ENCODE measurements at places on chromosomes 7 and 10. TPM values are rescaled to one million over a fixed set of nuclear protein-coding genes. Genes with fewer than 3 reads are reported as not detected.
A peak's percentile ranks its signal among the peaks of the same experiment; 100 is the strongest.

DNA sequence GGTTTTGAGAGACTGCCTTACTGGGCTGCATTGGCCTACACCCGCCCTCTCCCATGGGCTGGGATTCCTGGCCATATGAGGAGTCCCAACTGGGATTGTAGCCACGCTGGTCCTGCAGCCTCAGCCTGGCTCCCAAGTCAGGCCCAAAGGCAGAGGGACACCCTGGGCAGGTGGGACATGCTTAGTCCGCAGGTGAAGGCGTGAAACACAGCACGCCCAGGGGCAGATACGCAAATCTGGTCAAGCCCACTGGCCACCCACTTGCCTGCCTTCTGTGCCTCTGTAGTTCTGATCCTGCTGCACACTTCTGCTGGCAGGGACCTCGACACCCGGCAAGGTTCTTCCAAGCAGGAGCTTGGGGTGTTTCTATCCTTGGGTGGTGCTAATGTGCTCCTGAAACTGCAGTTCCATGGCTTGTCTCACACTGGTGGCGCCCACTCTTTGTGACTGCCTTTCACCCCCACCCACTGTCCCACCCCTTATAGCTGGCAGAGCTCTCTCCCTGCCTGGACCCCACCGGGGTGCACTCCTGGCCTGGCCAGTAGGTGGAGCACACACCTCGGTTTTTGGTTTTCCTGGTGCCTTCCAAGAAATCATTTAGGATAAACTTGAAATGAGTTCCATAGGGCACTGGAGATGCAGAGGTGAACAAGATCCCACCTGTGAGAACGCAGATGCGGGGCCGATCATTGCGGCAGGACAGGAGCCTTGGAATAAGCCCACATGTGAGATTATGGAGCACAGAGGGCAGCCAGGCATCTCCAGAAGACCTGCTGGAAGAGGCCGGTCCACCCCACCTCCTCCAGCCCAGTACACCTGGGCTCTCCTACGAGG lies 47.9 kb downstream of the MKI67 start:
- no peaks in the 10 kb centered on the region for H3K27me3 ChIP-seq
- DNase-seq: peak; percentile 61
- H3K36me3 ChIP-seq: peaks cover 26% of the 10 kb centered on the region
- H3K27ac ChIP-seq: no peak overlapping the region
- H3K4me1 ChIP-seq: peaks cover 13% of the 10 kb centered on the region
- H3K4me3 ChIP-seq: no peak overlapping the region

GRCh38 chr10:59700709-59701108 lies 8.9 kb downstream of the SLC16A9 start:
- no peak overlapping the region for H3K27ac ChIP-seq
- H3K4me1 ChIP-seq: no peaks in the 10 kb centered on the region
- peaks cover 16% of the 10 kb centered on the region for H3K27me3 ChIP-seq
- DNase-seq: no peak
- no peaks in the 10 kb centered on the region for H3K36me3 ChIP-seq

DNA sequence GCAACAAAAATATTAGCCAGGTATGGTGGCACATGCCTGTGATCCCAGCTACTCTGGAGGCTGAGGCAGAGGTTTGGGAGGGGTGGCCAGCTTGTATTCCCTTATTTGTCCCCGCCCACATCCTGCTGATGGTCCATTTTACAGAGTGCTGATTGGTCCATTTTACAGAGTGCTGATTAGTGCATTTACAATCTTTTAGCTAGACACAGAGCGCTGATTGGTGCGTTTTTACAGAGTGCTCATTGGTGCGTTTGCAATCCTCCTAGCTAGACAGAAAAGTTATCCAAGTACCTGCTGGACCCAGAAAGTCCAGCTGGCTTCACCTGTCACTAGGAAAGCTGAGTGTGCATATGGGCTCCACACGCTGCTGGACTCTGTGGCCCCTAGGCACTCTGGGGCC lies 40.0 kb upstream of the RASGEF1A start:
- no peak for DNase-seq
- no peak overlapping the region for H3K4me3 ChIP-seq
- H3K27me3 ChIP-seq: peaks cover 16% of the 10 kb centered on the region
- peaks cover 10% of the 10 kb centered on the region for H3K36me3 ChIP-seq
- no peak overlapping the region for H3K27ac ChIP-seq

GRCh38 chr7:99944497-99945070 lies 15.2 kb upstream of the GJC3 start:
- H3K36me3 ChIP-seq: no peaks in the 10 kb centered on the region
- DNase-seq: no peak
- H3K27ac ChIP-seq: no peak overlapping the region
- H3K27me3 ChIP-seq: peaks cover 33% of the 10 kb centered on the region
- no peak overlapping the region for H3K4me3 ChIP-seq

DNA sequence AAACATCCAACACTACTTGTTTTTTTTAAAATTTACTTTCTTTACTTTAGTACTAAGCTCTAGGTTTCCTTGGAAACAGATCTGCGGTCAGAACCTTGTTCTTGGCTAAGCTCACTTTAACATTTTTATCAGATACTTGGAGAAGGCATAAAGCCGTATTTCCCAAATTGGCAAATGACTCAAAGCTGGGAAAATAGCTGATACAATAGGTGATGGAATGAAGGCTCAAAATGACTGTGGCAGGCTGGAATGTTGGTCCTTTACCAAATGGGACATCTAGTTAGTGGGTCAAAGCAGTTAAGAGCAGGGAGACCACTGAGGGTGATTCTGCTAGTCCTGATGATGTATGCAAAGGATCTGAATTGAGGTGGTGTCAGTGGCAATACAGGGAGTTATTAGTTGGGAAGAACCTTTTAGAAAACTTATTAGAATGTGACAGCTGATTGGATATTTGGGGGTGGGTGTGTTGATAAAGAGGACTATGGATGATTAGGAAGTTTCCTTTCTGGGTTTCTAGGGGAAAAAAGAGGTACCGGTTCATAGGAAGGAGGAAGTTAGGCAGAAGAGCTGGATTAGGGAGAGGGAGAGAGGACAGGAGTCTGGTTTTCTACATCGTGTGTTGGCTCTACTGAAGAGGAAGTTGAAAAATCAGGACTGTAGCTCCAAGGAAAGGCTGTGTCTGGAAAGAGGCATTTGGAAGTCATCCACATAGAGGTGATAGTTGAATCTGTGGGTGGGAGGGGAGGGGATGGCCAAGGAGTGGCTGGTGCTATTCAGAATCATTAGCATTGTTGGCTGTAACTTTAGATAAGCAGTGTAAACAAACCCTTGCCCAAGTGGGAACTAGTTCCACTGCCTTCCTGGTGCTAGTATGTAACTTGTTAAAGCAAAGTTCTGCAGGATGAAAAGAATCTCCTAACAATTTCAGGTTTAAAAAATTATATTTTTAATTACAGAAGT lies 13.1 kb downstream of the PLCE1 start:
- H3K27ac ChIP-seq: no peak overlapping the region
- no peak overlapping the region for H3K4me3 ChIP-seq
- H3K36me3 ChIP-seq: no peaks in the 10 kb centered on the region
- peaks cover 14% of the 10 kb centered on the region for H3K27me3 ChIP-seq
- no peaks in the 10 kb centered on the region for H3K4me1 ChIP-seq

GRCh38 chr10:116043304-116043703 lies 229.7 kb downstream of the GFRA1 start:
- no peaks in the 10 kb centered on the region for H3K27me3 ChIP-seq
- no peak for DNase-seq
- H3K4me1 ChIP-seq: no peaks in the 10 kb centered on the region
- no peaks in the 10 kb centered on the region for H3K36me3 ChIP-seq
- no peak overlapping the region for H3K27ac ChIP-seq

- DNase-seq: no peak
- H3K36me3 ChIP-seq: no peaks in the 10 kb centered on the region
- H3K4me3 ChIP-seq: no peak overlapping the region
- no peaks in the 10 kb centered on the region for H3K4me1 ChIP-seq
Measured at GRCh38 chr7:47669901-47670384, 88.0 kb upstream of the TNS3 start.

GRCh38 chr10:37754538-37755323 lies 102.7 kb downstream of the ZNF248 start:
- H3K27me3 ChIP-seq: no peaks in the 10 kb centered on the region
- no peak overlapping the region for H3K4me3 ChIP-seq
- DNase-seq: no peak
- H3K36me3 ChIP-seq: no peaks in the 10 kb centered on the region
- H3K27ac ChIP-seq: no peak overlapping the region
- H3K4me1 ChIP-seq: no peaks in the 10 kb centered on the region

DNA sequence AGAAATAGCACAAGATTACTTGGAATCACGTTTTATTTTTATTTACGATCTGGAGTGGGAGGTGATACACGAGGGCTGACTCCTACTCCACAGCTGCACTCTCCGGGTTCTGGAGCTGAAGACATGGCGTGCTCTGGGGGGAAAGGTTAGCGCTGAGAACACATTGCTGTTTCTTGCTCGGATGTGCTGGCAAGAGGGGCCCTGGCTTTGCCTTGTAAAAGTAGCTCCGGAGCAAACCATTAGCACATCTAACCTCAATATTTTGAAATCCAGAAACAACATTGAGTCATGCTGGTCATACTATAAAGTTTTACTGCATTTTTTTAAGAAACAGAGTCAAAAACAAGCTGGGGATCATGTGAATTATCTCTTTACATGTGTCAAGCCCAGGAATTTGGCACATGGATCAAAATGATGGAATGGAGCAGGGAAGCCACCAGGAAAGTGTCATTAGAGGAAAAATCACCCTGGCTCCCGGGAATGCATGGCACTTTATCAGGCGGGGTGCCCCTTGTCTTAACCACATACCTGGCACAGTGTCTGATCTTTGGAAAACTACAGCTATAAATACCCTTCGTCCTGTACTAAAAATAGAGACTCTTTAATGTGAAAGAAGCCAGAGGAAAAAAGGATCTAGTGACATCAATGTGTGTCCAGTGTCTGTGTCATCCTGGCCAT lies 31.6 kb upstream of the LYZL1 start:
- H3K4me3 ChIP-seq: no peak overlapping the region
- H3K4me1 ChIP-seq: no peaks in the 10 kb centered on the region
- H3K27me3 ChIP-seq: peaks cover 10% of the 10 kb centered on the region
- DNase-seq: no peak
- no peaks in the 10 kb centered on the region for H3K36me3 ChIP-seq
- no peak overlapping the region for H3K27ac ChIP-seq

GRCh38 chr10:51117794-51118193 lies 43.5 kb downstream of the PRKG1 start:
- no peaks in the 10 kb centered on the region for H3K27me3 ChIP-seq
- no peak for DNase-seq
- no peaks in the 10 kb centered on the region for H3K4me1 ChIP-seq
- no peaks in the 10 kb centered on the region for H3K36me3 ChIP-seq

DNA sequence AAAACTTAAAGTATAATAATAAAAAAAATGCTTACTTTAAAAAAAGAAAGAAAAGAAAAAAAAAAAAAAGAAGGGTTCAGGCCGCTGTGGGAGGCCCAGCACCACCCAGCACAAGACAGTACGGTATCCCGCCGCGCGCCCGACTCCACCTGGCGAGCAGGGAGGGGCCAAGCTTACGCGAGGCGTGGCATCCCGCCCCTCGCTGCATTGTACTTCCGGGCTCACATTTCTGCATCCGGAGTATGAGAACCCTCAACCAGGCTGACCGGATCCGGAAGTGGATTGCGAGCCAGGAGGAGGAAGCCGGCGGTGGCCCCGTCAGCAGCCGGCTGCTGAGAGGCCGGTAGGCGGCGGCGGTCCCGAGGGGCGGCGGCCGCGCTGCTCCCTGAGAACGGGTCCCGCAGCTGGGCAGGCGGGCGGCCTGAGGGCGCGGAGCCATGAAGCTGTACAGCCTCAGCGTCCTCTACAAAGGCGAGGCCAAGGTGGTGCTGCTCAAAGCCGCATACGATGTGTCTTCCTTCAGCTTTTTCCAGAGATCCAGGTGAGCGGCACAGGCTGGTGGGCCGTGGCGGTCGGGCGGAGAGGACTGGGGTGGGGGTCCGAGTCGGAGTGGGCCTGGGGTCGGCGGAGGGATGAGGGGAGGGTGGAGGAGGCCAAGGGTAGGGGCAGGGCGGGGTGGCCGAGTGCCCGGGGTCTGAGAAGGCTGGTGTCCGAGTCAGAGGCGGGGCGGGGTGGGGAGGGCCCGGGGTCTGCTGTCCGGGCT lies at the start of gene YKT6:
TSS of gene YKT6 (plus strand) at position 280 of the 763 bp plus-strand sequence. CDS start at position 438, 158 bp downstream.
- peak within 1 kb of the TSS; percentile 71 for H3K27ac ChIP-seq
- H3K4me1 ChIP-seq: peaks cover 30% of the 10 kb centered on the region
- peaks cover 7% of the 10 kb centered on the region for H3K27me3 ChIP-seq
- H3K4me3 ChIP-seq: peak within 1 kb of the TSS; percentile 81
- DNase-seq: peak; percentile 98
- peaks cover 9% of the 10 kb centered on the region for H3K36me3 ChIP-seq

- H3K4me3 ChIP-seq: peak overlapping the region; percentile 29
- peaks cover 63% of the 10 kb centered on the region for H3K4me1 ChIP-seq
- peaks cover 48% of the 10 kb centered on the region for H3K27me3 ChIP-seq
Measured at GRCh38 chr10:30034433-30035137, 24.8 kb downstream of the JCAD start.

GRCh38 chr7:21923658-21924057 lies 22.0 kb downstream of the CDCA7L start:
- H3K36me3 ChIP-seq: peaks cover 20% of the 10 kb centered on the region
- DNase-seq: no peak
- H3K27ac ChIP-seq: no peak overlapping the region
- no peaks in the 10 kb centered on the region for H3K27me3 ChIP-seq

DNA sequence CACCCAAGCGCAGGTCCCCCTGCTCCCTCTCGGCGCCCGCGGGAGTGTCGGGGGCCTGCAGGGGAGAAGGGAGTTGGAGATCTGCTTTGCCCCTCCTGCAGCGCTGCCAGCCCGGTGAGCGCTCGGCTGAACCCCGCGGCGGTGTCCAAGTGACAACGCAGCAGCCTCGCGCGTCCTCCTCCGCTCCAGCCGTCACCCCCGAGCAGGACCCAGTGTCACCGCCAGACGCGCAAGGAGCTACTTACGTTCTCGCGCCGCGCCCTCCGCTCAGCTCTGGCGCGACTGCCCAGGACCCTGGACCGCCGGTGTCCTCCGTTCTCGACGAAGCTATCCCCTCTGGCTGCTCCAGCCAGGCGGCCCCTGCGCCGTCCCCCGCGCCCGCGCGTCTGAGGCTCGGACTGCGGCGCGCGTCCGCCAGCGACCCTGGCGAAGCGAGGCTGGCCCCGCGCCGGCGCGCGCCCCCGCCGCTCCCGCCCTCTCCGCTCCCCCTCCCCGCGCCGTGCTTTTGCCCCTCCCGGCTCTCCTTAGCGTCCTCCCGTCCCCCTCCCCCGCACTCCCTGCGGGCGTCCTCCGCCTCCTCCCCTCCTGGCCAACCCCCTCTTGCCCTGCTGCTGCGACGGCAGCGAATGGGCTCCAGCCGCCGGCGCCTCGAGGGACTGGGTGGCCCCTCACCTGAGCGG lies at the start of gene NRCAM:
TSS of gene NRCAM (minus strand) at position 439 of the 680 bp plus-strand sequence. CDS start 216,372 bp downstream, outside the sequence.
- no peaks in the 10 kb centered on the region for H3K36me3 ChIP-seq
- peak; percentile 41 for DNase-seq
- peaks cover 77% of the 10 kb centered on the region for H3K27me3 ChIP-seq
- H3K27ac ChIP-seq: no peak within 1 kb of the TSS
- peaks cover 8% of the 10 kb centered on the region for H3K4me1 ChIP-seq

GRCh38 chr10:1499359-1499957 lies 237.9 kb downstream of the ADARB2 start:
- no peak overlapping the region for H3K4me3 ChIP-seq
- DNase-seq: no peak
- H3K4me1 ChIP-seq: no peaks in the 10 kb centered on the region
- H3K27me3 ChIP-seq: no peaks in the 10 kb centered on the region

GRCh38 chr10:119211176-119211575 lies 3.8 kb downstream of the GRK5 start:
- DNase-seq: no peak
- no peaks in the 10 kb centered on the region for H3K27me3 ChIP-seq
- H3K4me3 ChIP-seq: peak overlapping the region; percentile 69
- peaks cover 6% of the 10 kb centered on the region for H3K36me3 ChIP-seq

SRI gene
- 187 TPM for total RNA-seq

METTL27 gene
- total RNA-seq: 0.55 TPM

OR2A1 gene
- total RNA-seq: not detected

CDNF gene
- 0.50 TPM for total RNA-seq

All from activated CD8-positive, alpha-beta memory T cell treated with anti-CD3 and anti-CD28 coated beads, Interleukin-2, amount 10 ng/mL, durations not matched to agents 7 days and 5 days (primary cell).